ENCODE measurements at places on chromosomes 12 and 14.

GRCh38 chr14:83556065-83556464 lies 1973.9 kb upstream of the FLRT2 start:
- no peak for DNase-seq

- DNase-seq: no peak
Measured at GRCh38 chr12:94553875-94554274, 94.2 kb upstream of the CEP83 start.

- DNase-seq: no peak
Measured at GRCh38 chr14:94113490-94113889, 3.0 kb downstream of the IFI27 start.

GRCh38 chr14:39383741-39384140 lies 48.5 kb downstream of the FBXO33 start:
- DNase-seq: no peak

DNA sequence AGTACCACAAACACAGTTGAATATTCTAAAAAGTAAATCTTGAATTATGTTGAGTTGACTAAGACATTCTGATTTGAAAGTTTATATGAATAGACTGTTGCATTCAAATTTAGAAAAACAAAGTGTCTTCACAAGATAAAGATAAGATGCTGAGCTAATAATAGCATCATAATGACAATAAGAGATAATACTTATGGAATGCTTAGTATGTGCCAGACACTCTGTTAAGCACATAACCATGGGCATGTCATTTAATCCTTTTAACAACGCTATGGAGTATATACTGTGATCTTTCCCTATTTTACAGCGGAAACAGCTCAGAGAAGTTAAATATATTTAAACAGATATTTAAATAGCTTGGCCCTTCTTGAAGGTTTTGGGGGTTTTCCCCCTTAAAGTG lies 163.4 kb downstream of the SRGAP1 start:
- no peak for DNase-seq

DNA sequence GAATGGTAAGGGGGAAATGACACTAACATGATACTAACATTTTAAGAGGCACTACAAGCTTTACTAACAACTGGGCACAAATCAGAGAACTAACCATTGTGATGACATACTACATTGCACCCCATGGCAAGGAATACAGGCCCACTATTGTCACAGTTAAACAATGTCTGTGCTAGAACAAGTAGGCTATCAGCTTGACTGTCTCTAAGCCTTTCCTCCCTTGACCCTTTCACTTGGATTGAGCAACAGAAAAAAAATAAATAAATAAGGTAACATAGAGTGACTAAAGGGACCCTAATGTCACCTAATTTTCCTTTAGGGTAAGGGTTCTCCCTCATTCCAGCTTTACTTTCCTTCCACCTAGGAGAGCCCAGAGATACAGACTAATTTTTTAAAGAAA lies 4.4 kb downstream of the SLC38A2 start:
- no peak for DNase-seq

DNA sequence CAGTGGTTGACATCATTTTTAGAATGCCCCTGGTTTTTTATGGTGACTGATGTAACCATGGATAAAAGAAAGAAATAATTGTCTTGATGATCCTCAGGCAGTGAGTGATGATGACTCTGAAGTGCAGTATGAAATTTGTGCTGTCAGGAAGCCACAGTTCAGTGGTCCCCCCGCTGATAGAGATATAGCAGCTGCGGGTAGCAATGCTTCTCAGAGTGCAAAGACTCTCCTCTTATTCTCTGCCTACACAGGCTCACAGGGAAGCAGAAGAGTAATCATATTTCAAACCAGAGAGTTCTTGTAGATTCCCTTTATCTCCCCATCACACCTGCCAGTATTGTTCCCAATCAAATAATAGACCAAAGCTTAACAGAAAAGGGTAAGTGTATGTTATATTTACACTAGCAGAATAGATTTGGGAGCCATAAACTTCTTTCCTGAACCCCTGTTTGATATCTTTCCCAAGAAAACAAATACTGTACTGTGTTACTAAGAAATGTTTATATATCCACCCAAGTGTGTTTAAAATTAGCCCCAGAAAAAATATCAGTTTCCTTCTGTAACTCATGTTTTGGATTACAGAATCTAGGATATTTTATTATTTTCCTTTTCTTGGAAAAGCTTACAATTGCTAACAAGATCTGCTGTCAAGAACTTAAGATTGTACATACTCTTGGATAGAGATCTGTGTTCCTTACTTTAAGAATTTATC lies 1817.4 kb upstream of the FLRT2 start:
- no peak for DNase-seq

DNA sequence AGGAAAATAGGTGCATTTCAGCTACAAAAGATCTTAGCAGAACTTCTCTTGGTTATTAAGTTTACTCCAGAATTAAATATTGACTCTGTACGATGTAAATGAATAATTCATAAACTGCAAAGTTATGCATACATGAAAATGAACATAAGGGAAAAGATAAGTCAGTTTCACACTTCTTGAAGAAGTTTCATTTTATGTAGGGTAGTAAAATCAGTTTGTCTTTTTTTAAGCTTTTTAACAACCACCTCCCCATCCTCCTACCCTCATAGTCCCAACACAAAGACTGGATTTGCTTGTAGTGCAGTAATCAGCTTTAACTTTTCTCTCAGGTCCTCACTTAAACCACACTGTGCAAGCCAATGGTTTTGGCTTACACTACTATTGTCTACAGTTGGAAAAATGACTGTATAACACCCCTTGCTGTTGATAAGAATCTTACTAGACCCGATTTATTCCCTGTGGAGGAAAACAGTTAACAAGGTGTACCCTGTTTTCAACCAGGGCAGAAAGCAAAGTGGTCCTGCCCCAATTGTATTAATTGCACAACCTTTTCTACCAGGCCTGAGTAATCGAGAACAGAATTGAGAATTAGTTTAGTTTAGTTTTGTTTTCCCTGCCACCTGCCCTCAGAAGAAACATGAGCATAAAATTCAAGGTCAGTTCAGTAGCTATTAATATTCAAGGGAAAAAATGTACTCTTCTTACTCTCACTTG lies 44.1 kb downstream of the NIN start:
- DNase-seq: no peak

- no peak for DNase-seq
Measured at GRCh38 chr12:75823475-75823874, 208.1 kb downstream of the PHLDA1 start.

DNA sequence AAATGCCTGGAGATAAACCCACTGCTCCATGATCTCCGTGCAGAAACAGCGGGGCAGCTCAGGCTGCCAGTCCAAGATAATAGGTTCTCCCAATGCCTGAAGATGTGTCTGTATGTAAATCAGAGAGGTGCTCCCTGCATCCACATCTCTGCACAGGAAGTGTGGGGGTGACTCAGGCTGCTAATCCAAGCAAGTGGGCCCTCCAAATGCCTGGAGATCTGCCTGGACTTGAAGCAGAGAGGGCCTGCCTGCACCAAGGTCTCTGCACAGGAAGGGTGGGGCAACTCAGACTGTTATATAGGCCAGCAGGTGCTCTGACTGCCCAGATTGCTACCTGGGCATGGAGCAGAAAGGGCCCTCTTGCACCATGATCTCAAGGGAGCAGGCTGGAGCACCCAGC lies 504.7 kb downstream of the LRFN5 start:
- DNase-seq: no peak

DNA sequence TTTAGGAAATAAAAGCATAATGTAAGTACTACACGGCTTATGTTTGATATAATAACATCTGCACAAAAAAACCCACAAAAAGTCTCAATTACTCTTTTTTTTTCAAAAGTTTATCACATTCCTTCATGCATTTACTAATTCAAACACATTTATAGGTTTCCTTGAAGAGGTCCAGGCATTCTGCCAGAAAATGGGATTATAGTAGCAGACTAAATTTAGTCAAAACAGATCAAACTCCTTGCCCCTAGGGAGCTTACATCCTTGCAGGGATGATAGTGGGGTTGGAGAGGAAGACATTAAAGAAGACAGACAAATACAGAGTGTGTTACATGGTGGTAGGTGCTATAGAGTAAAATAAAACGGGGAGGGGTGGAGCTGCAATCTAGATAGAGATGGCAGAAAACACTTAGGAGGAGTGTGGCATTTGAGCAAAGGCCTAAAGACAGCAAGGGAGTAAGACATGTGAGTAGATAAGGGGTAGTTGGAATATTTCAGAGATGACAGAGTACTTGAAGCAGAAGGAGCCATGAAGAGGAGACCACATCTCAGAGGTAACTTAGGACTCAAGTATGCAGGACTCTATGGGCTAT lies 266.9 kb downstream of the PPFIA2 start:
- no peak for DNase-seq

DNA sequence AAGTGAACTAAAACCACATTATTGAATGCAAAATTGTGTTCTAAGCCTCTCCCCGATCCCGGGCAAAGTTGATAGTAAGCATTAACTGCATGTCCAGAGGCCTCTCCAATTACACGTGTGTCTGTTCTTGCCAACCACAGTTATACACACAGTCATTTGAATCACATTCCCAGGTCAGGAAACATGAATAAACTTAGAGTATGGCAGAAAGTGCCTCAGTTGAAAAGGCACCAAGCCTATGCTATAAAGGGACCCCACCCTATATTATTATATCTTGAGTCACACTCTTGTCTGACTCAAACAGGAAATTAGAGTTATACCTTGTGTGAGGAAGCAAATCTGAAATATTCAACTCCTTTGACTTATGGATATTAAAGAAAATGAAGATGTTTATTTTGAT lies 128.3 kb upstream of the STXBP6 start:
- no peak for DNase-seq

DNA sequence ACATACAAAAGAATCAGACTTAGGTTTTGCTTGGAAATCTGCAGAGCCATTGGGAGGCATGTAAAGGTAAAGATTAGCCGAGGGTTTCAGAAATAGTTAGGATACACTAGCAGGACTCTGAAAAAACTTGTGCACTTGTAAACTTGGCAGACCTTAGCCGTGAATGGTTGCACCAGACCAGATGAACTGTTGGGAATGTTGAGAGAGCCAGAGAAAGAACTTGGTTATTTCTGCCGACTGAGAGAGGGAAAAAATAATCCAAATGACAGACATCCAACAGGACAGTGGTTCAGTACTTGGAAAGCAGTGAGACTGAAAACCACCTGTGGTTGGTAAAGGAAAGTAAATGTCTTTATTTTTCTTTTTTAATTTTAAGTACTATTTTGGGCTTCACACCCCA lies 222.5 kb upstream of the DDHD1 start:
- DNase-seq: no peak

DNA sequence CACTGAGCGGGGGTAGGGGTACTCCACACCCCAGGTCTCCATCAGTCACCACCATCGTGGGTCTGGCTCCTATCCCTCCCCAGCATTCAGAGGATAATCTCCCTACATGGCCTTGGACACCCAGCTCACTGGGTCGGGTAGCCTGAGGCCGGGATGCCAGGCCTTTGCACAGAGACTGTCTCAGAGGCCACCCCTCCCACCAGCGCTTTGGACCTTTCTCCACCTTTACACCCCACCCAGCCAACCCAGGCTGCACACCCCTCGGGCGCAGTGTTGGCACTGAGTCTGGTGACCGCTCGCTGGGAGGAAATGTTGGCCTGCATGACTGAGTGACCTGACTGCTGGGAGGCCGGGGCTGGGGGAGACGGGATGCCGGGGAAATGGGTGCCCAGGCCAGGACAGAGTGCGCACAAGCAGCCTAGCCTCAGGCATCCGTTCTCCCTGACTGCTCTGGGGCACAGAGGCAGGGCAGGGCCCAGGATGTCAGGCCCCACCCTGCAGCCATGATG lies 10.6 kb upstream of the LBHD2 start:
- no peak for DNase-seq

- no peak for DNase-seq
Measured at GRCh38 chr12:109639151-109639872, 65.7 kb downstream of the MVK start.

DNA sequence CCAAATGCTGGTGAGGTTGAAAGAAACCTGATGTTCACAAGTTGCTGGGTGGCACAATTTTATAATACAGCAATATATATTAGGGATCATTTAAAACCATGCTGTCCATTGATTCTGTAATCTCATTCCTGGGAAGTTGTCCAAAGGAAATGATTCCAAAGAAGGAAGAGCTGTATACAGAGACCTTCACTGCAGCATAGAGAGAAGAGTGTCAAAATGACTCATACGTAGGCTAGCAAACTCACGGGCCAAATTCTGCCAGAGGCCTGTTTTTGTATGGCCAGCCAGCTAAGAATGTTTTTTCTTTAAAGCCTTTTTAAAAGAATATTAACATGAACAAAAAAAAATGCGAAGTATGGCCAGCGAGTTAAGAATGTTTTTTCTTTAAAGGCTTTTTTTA lies 69.2 kb upstream of the MED13L start:
- no peak for DNase-seq

GRCh38 chr12:46269429-46270241 lies 792 bp upstream of the SLC38A1 start:
- peak; percentile 81 for DNase-seq

DNA sequence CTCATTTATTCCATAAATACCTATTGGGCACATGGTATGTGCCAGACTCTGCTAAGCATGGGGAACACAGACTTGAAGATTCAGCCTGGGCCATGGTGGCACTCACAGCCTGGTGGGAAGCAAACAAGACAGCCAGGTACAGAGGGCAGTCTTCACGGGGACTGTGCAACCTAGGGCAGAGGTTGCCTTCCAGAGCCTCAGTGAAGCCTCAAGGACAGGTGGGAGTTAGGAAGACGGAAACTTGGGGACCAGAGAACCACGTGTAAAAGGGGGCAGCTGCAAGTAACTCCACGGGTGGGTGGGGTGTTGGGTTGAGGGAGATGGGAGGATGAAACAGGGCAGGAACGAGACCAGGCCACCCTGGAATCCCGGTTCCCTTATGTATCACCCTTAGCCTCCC lies 980 bp upstream of the LTBR start:
- DNase-seq: no peak

DNA sequence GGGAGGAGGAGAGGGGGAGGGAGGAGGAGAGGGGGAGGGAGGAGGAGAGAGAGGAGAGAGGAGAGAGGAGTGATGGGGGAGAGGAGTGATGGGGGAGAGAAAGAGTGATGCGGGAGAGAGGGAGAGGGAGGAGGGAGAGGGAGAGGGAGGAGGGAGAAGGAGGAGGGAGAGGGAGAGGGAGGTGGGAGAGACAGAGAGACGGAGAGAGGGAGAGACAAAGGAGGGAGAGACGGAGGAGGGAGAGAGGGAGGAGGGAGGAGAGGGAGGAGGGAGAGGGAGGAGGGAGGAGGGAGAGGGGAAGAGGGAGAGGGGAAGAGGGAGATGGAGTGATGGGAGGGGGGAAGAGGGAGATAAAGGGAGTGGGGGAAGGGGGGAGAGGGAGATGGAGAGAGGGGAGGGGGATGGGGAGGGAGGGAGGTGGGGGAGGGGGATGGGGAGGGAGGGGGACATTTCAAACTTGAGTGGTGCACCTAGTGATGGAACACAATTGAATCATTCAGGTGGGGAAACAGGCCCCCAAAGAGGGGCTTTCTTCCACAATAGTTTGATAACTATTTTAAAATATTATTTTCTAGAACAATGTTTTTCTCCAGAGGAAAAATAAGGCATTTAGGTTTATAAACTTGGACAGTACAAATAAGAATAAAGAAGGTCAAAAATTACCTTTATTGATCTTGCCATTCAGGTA lies 46.8 kb upstream of the RBM19 start:
- DNase-seq: no peak

DNA sequence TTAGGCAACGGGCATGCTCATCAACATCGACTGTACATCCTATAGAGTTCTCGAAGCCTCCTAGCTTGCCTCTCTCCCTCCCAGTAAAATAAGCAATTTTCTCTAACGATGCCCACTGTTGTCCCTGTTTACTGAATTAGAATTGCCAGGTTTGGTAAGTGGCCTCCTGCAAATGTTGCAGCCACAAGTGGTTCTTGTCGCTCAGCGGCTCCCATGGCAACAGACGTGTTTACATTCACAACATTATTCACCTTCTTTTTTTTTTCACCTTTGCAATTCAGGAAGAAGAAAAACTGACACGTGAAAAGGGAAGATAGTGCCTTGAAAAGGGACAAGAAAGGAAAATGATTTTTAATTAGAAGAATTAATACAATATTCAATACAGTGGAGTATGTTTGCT lies 100.9 kb upstream of the PKP2 start:
- DNase-seq: no peak
